NCI-H1048 (cell line): ENCODE measurements at places on chromosomes 12 and 14.

GRCh38 chr14:65128096-65128495 lies 25.8 kb upstream of the MAX start:
- DNase-seq = no peak

- DNase-seq = no peak
These were observed 77.2 kb downstream of the BHLHE41 start for GRCh38 chr12:26047401-26048226.

DNA sequence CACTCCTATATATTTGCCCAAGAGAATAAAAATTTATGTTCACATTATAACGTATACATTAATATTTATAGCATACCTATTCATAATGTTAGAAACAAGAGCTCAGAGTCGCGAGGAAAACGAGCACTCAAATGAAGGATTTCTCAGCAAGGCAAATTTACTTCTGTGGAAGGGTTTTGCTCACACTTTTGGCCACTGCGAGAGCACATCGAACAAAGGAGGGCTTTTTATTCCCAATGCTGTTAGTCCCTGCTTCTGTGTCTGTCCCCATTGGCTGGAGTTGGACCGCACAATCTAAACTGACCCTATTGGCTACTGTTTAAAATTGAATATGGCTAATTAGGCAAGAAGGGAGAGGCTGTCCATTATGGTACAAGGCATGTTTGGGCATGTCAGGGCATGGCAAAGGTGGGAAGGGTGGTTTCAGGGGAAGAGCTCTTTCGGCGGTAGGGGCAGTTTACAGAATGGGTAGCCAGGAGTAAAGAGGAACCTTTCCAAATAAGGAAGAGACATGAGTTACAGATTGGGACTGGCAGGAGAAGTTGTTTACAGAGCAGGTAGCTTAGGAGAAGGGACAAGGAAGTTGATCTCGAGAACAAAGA lies 702.9 kb downstream of the TRHDE start:
- DNase-seq = no peak

DNA sequence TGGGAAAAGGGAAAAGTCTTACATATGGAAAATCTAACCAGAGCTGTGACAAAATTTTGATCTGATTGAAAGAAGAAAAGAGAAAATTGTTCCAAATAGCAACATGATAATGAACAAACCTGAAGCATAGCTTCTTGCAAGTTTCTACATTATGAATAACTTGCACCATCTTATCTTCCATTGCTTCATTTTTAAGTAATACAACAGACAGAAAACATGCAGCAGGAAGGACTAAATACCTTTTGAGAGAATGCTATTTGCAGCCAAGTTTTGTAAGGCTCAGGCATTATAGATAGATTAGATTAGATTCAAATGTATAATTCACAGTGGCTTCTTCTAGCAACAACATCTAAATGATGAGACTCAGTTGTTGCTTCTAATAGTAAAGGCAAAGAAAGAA lies 441.4 kb downstream of the AEBP2 start:
- DNase-seq = no peak

DNA sequence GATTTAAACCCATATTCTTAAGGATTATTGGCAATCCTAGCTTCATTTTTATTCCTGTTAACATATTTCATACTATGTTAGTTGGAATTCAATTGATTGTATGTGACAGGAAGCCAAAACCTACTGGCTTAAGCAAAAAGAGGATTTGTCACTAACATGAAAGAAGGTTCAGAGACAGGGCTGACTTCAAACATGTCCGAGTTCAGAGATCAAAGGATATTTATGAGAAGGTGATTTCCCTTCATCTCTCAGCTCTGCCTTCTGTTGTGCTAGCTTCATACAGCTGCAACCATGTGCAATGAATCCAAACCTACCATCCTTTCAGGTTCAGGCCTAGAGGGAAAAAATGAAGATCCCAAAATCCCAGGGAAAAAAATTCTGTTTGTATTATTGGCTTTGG lies 349.7 kb downstream of the ATP23 start:
- no peak for DNase-seq

- DNase-seq = no peak
These were observed 78.7 kb upstream of the PSMC1 start for GRCh38 chr14:90177539-90178189.

DNA sequence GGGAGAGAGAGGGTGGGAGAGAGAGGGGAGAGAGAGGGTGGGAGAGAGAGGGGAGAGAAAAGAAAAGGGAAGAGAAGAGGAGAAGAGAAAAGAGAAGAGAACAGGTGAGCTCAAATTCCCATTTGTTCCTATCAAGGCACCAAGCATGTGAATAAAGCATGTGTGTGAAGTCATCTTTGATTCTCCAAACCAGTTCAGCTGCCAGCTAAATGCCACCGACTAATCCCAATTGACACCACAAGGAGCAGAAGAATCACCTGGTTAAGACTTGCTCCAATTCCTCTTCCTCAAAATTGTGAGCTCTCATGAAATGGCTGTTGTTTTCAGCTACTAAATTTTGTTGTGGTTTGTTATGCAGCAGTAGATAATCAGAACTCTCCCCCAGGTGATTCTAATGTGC lies 188.9 kb downstream of the TMX1 start:
- no peak for DNase-seq

DNA sequence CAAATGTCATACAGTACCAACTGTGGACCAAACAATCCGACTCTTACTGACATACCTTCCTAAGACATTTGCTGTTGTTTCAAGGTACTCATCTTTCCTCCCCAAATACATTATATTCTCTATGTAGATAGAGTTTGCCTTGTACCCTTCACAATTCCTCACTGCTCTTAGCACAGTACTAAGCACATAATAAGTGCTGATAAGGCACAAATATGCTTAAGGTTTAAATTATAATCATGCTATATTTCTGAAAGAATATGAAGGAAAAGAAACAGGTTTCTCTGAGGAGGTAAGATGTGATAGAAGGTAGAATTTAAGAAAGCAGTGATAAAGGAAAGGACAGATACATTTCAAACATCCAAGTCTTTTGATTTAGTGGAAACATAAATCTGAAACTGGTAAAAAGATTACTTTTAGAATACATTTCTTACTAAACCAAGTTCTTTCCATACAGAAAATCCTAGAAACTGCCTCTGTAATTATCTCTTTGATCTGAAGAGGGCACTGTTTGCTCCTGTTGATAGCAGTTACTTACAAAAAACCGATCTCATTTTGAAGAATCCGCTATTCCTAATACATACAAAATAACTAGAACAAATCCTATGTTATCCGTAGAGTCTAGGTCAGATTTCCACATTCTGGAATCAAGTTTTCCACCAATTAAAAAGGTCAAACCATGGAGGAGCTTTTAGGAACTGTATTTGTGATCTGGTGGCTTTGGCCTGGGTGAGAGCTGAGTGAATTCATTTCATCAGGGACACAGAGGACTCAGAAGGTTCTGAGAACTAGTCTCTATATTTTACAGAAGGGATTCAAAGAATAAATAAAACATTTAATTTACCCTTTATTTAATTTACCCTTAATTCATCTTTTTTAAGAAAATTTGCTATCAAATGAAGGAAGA lies 311.9 kb downstream of the DAD1 start:
- no peak for DNase-seq

DNA sequence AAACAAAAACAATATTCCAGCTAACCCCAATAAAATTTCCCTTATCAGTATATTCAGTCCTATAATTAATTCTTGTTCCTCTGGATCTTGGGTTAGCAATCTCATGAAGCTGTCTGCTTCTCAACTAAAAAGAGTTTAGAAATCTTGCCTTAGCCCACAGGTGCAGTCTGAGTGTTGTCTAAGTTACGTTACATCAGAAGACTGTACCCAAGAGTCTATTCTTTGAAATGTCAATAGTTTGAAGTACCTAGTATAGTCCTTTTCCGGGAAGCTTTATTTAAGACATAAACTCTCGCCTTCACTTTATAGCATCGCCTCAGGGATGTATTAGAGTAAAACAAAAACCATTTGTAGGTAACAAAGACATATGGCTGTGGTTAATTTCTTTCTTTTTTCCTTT lies 465.1 kb downstream of the FUT8 start:
- no peak for DNase-seq

DNA sequence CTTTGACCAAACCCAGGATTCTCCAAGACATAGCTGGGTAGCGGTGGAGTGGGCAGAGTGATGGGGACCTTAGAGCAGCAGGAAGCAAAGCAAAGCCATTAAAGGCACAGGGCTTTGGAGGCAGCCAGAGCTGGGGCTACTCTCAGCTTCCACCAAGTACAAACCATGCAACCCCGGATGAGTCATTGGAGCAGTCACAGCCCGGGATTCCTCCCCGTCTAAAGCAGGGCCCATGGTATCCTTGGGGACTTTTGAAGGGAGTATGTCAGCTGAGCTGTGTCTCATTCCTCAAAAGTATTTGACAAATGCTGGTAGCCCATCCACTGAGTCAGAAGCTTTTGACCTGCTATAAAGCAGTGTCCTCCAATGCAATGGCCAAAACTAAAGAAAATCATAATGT lies 9.7 kb upstream of the IFI27 start:
- no peak for DNase-seq

- no peak for DNase-seq
These were observed 6.4 kb downstream of the LTBP2 start for GRCh38 chr14:74605531-74606223.

DNA sequence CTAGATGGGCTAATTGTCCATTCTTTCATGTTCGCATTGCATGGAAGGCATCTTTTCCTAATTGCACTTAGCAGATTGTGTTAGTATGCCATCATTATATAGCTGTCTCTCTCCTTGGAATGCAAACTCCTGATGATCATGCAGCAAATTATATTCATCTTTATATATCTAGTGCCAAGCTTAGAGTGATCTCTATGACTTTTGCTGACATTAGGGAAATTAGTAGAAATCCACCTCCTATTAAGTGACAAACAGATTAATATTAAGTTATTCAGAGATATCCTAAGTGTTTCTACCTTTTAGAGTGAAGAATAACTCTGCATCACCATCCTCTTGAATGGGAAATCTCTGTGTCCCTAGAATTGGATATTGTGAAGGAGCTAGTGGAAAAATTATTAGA lies 185.6 kb downstream of the FOXG1 start:
- no peak for DNase-seq

- no peak for DNase-seq
These were observed 24.6 kb upstream of the APOF start for GRCh38 chr12:56387152-56387736.

- DNase-seq = no peak
These were observed 379.0 kb downstream of the LRIG3 start for GRCh38 chr12:58541300-58541690.

- no peak for DNase-seq
These were observed 457.5 kb downstream of the PDZRN4 start for GRCh38 chr12:41645624-41646023.

DNA sequence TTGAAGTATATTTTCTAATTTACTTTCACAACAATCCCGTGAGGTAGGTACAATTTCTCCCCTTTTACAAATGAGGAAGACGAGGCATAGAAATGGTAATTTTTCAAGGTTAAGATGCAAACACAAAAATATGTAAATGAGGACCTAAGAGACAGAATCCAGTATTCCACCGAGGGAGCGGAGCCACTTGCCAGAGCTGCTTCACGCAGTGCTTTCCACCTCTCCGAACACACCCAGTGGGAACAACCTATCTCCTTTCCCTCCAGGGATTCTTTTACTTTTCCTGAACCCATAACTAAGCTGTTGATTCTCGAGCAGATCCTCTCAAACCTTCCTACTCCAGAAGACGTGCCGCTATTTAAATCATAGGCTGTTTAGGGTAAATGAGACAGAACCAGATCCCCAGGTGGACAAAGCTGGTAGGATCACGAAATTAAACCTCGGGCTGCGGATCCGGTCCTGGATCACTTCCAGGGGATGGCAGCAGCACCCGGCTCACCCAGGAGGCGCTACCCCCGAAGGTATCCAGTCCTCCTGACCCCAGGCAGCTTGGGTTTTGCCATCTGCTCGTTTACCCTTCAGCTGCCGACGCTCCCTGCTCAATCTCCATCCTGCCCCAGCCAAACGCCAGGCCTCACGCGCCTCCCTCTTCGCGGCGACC lies 1.5 kb downstream of the DDHD1 start:
- DNase-seq = no peak

GRCh38 chr12:88784166-88784565 lies 203.9 kb upstream of the KITLG start:
- DNase-seq = no peak

- no peak for DNase-seq
These were observed 11.0 kb downstream of the C12orf76 start for GRCh38 chr12:110037315-110037714.

DNA sequence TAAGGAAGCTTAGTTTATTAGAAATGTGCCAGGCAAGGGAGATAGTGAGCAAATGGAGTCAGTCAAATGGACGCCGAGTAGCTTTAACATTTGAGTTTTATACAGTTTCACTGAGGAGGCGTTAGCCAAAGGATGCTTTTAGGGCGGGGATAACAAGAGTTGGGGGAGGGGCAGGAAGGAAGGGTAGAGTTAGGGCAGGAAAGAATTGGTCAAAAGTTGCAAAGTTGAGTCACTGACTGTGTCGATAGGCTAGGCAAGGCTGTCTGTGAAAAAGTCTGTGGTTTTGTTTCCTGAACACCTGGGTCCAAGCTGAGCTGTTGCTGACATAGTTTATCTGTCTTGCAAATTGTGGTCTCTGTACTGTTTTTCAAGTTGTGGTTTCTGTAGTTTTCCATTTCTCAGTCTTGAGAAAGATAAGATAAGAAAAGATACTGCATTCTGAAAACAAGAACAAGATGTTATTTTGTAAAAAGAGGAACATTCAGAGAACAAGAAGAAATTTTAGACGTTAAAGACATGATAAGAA lies 62.6 kb upstream of the RESF1 start:
- DNase-seq = no peak

DNA sequence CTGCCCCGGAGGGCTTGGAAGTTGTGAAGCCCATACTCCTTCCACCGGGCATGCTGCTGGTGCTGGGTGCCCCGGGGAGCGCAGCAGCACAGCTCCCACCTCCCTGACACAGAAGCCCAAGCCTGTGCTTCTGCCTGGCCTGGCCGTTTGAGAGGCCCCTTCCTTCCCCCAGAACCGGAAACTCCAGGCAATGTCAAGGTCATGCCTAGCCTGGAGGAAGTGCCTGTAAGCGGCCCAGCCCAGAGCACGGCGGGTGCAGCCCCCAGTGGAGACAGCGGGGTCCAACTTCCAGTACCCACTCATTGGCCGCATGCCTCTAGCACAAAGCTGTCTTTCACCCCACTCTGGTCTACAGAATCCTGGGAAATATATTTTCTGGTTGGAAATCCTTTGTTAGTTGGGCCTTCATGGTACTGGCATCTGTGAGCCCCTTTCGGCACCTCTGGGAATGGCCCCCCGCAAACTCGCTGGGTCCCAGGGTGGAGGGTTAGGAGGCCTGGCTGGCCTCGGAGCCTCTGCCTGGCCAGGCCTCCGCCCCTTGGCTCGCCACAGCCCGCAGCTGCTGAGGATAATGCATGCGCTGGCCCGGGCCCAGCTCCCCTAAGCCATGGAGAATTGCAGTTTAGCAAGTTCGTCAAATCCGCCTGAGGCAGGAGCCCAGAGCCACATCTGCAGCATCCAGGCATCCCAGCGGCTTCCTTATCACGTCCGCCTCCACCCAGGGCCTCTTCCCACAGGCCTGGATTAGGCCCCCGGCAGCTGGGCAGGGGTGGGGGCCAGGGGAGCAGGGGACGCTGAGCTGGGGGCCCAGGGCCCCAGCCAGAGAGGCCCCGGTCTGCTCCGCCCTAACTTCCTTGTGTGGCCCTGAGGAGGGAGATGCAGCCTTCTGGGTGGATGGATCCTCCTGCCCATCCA lies 48.9 kb upstream of the DLK1 start:
- no peak for DNase-seq
